ENCODE measurements at places on chromosomes 7 and 10.

- DNase-seq: no peak
Measured at GRCh38 chr10:34526758-34527730, 288.1 kb downstream of the PARD3 start.

DNA sequence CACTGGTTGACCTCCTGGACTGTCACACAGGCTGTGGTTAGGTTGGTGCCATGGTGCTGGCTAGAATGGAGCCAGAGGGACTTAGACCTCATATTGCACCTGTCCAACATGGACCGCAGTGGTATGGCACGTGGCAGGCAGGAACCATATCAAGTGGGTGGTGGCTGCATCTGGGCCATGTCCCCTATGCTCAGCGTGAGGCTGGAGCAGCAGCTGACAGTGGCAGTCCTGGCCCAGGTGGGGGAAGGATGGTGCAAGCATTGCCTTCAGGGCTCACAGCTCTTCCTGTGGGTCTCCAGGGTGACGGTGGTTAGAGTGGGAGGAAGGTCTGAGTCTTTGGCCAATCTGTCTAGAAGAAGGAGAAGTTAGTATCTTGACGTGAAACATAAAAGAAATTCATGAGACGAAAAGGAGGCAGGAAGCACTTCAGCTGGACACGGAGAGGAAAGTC lies 54.5 kb upstream of the PFKFB3 start:
- no peak for DNase-seq

DNA sequence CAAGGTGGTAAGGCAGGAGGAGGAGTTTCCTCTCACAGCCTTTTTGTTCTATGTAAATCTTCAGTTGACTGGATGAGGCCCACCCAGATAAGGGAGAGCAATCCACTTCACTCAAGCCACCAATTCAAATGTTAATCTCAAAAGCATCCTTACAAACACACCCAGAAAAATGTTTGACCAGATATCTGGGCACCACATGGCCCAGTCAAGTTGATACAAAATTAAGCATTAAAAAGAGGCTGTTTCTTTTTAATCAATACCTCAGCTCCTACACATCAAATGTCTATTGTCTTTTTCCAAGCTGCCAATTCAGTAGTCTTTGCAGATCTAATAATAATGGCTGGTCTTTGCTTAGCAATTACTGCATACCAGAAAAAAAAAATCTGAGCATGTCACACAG lies 18.0 kb upstream of the LYZL1 start:
- no peak for DNase-seq

- no peak for DNase-seq
Measured at GRCh38 chr7:151761231-151761630, 115.7 kb downstream of the PRKAG2 start.

DNA sequence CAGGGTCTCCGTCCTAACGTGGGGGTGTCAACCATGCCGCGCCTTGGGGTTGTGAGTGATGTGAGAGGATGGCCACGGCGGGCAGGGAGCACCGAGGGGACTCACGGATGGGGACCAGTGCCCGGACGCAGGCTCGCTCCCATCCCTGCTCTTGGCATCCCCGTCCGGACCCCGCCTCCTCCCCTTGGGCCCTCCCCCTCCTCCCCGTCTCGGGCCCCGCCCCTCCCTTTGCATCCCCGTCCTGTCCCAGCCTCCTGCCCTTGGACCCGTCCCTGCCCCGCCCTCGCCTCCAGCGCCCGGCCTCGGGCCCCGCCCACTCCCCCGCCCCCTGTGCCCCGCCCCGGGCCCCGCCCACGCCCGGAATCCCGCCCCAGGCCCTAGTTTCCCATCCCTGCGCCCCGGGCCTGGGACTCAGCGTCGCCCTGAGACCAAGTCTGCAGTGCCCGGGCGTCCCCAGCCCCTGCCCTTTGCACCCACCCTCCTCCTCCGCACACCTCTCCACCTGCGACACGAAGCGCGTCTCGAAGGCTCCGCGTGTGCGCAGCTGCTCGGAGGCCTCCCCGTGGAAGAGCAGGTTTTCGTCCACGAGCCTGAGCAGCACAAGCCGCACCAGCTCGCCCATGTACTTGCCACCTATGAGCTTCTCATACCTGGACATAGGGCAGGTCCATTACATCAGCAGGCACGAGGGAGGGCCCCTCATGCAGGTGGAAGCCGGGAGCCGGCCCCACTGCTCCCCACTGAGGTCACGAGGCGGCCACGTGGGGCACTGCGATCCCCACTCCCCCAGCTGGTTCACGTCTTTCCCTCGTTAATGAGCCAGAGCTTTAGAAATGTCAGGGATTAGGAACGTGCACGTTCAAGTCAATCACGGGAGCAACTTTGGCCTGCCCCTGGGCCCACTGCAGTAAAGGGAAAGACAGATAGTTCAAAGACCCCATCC lies 5.1 kb upstream of the MYL7 start:
- DNase-seq: peak; percentile 55

GRCh38 chr10:33897291-33897752 lies 562.9 kb upstream of the NRP1 start:
- DNase-seq: no peak

GRCh38 chr7:95045236-95045923 lies 138.0 kb downstream of the PPP1R9A start:
- DNase-seq: no peak

DNA sequence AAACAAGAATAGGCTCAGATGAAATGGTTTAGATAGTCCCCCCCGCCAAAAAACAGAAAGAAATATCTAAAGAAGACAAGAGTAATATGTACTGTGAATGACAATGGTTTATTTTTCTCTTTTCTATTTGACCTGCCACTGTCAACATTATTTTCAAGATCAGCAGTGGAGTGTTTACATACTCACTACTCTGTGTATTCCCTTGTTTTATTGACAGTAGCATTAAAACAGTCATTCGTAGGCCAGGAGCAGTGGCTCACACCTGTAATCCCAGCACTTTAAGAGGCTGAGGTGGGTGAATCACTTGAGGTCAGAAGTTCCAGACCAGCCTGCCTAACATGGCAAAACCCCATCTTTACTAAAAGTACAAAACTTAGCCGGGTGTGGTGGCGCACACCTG lies 245.3 kb upstream of the SLC26A5 start:
- no peak for DNase-seq

- DNase-seq: no peak
Measured at GRCh38 chr7:101927802-101928201, 110.4 kb downstream of the CUX1 start.

DNA sequence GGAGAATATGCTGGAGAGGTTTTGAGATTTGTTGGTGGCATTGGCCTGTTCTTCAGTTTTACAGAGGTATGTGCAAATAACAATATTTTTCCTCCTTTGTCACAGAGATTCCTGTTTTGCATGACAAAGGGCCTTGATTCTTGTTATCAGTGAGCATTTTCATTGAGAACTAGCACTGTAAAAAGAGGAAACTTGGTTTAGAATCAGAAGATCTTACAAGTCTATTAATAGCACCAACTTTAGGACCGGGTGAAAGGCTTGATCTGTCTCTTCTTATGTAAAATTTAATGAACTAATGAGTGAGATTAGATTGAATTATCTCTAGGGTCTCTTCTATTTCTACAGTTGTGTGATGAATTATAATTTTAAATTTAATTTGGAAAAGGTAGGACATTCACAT lies 25.5 kb downstream of the TSPAN13 start:
- no peak for DNase-seq

DNA sequence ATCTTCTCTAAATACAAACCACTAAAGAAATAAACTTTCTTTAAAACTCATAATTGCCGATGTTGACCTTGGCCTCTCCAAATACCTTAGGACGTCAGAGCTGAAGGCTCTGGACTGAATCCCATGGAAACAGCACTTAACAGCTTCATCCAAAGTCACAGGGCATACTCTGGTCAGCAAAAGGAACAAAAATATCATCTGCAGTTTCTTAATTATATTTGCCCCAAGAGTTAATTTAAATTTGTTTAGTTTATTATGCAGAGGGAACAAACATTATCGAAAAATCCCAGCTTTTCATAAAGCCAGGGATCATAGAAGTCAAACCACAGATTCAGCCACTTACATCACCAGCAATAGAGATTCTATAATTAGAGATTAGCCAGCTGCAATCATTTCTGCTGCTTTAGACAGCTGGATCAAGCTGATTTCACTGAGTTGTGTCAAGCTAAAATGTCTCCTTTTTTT lies 20.5 kb upstream of the FAM13C start:
- DNase-seq: no peak

DNA sequence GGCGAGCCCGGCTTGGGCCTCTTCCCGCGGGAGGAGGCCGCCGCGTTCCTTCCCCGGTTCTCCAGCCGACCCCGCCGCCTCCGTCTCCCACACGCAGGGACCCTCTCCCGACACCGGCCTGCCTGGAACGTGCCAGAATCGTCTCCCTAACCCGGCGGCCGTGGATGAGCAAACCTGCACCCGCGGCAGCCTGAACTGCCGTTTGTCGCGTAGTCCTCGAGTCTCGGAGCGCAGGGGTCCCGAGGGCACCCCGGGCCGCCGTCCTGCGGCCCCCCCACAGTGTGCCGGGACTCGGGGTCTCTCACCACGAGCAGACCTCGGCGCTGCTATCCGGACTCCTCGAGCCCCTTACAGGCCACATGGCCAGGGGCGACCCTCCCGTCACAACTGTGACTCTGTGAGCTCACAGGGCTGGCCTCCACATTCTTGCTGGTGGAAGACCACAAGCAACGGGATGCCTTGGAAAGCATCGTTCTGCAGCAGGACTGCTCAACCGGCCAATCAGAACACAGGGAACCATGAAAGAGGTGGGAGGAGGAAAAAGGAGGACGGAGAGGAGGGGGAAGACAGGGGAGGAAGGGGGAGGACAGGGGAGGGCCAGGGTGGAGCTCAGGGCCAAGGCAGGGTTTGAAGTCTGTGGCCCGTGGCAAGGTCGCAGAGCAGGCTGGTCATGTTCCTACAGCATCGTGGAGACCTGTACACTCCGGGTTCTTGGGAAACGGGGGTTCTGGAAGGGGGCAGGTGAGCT lies 276.9 kb downstream of the DNAJB6 start:
- no peak for DNase-seq

DNA sequence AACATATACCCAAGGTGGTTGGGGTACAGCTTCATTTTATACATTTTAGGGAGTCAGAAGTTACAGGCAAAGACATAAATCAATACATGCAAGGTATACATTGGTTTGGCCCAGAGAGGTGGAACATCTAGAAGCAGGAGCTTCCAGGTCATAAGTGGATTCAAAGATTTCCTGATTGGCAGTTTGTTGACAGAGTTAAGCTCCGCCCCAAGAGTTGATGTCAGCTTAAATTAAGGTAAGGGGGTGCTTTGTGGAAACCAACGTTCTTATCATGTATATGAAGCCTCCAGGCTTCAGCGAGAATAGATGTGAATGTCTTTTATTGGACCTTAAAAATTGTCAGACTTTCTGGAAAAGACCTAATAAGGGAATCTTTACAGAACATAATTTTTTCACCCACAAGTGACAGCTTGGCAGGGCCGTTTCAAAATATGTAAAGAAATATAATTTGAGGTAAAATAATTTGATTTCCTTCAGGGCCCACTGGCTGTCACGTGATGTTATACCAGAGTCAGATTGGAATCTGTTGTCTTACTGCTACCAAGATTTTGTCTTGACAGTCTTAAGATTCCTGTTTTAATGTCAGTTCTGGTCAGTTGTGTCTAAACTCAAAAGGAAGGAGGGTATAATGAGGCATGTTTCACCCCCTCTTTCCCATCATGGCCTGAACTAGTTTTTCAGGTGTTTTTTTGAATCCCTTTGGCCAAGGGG lies 6.3 kb upstream of the PANK1 start:
- no peak for DNase-seq

DNA sequence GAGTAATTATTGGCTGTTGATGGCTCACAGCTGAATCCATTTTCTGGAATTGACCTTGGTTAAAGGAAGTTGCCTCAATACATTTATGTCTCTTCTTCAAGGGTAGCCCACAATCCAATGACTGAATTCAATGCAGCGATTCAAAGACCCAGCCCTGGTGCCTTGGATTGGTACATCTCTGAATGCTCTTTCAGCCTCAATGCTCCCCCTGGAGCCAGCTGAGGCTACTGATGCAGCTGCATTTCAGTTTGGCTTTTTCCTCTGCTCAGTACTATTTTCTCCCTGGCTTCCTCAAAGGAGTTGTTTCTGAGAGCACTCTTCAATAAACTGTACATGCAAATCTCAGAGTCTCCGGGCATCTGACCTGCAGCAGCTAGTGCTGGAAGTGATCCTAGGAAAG lies 633 bp upstream of the EBLN1 start:
- no peak for DNase-seq

DNA sequence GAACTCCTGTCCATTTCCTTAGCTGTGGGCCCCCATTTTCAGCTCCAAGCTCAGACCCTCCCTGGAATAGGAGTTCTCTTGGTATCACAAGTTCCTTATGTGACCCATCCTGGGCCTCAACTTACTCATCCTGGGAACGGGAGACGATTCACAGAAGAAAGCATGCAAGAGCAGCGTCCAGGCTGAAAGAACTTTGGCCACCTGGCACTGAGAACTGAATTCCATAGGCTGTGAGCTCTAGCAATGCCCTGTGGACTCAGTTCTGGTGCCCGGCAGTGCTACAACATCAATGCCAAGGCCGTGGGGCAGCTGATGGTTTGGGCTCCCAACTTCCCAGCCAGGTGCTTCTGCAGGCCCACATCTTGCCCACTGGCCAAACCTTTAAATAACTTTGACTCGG lies 3.9 kb upstream of the CUEDC2 start:
- DNase-seq: no peak

- no peak for DNase-seq
Measured at GRCh38 chr7:15236952-15237351, 324.9 kb downstream of the AGMO start.

DNA sequence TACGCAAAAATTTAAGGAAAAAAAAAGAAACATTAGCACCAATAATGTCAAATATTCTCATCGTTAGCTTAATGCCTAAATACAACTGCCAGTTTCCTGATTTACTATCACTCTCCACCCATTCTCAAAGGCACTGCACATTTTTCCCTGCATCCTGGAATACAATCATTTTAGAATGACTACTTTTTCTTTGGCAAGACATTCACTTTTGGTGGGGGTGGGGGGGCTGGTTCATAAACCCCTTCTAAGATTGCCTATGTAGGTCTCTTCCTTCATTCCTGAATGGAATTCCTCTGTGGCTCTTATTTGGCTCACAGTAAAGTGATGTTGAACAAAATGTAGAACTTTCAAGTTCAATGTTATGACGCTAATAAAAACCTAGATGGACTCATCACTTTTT lies 74.3 kb downstream of the RNLS start:
- no peak for DNase-seq

DNA sequence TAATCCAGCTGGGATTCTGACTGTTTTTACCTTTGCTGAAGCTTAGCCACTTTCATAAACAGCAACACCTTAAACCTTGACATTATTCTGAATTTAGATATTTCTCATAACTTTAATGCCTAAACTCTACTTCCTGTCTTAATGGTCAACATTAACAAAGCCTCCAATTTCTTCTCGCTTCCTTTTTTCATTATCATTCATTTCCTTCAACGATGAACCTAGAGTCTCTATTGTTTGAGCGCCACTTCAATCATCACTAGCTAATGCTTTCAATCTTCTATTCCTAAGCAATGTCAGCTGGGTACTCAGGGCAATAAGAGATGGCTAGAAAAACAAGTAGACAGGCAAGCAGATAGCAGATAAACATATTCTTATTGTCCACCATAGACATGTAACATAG lies 96.6 kb upstream of the TMEM196 start:
- DNase-seq: no peak

- DNase-seq: no peak
Measured at GRCh38 chr10:5720182-5720581, 35.5 kb downstream of the TASOR2 start.

GRCh38 chr7:3495530-3495929 lies 194.5 kb downstream of the SDK1 start:
- no peak for DNase-seq

- DNase-seq: peak; percentile 25
Measured at GRCh38 chr10:119871881-119872609, 598 bp downstream of the MCMBP start.

All from activated T-cell treated with anti-CD3 and anti-CD28 coated beads for 4 hours (primary cell).